ENCODE measurements at places on chromosomes 5 and 9.
A peak's percentile ranks its signal among the peaks of the same experiment; 100 is the strongest.

GRCh38 chr9:112081918-112082729, 93.0 kb downstream of the SUSD1 start:
- no peak for DNase-seq

GRCh38 chr5:78499485-78499884, 139.1 kb downstream of the SCAMP1 start:
- no peak for DNase-seq

- DNase-seq, result no peak
Measured at GRCh38 chr5:142906863-142907671, 136.9 kb downstream of the ARHGAP26 start.

- DNase-seq, result peak; percentile 24
Measured at GRCh38 chr5:136076067-136076466, 47.3 kb downstream of the TGFBI start.

Measured in SJSA1 (cell line).